ENCODE measurements at places on chromosomes 13 and 19. TPM values are rescaled to one million over a fixed set of nuclear protein-coding genes. Genes with fewer than 3 reads are reported as not detected.

The ZNF492 gene
- 1.4 TPM for total RNA-seq

The LCP1 gene
- 1,356 TPM for total RNA-seq

The DGKH gene
- 7.4 TPM for total RNA-seq

The CTXN1 gene
- not detected for total RNA-seq

The MAP1S gene
- total RNA-seq, result 75.6 TPM

The FGF21 gene
- total RNA-seq, result not detected

The CRTC1 gene
- 7.6 TPM for total RNA-seq

The ZNF570 gene
- total RNA-seq, result 7.1 TPM

The URAD gene
- total RNA-seq, result not detected

The ZNF333 gene
- 21.4 TPM for total RNA-seq

The MBD3 gene
- total RNA-seq, result 92.5 TPM

The CKM gene
- total RNA-seq, result 0.29 TPM

The NTF4 gene
- not detected for total RNA-seq

The GEMIN7 gene
- 59.0 TPM for total RNA-seq

The PTH2 gene
- not detected for total RNA-seq

The IL12RB1 gene
- 124 TPM for total RNA-seq

The KLK13 gene
- not detected for total RNA-seq

The ZNF790 gene
- total RNA-seq, result 9.3 TPM

The ZNF525 gene
- total RNA-seq, result 18.6 TPM

The ZNF880 gene
- 6.1 TPM for total RNA-seq

The CD22 gene
- 15.0 TPM for total RNA-seq

The CBARP gene
- not detected for total RNA-seq

The SPIB gene
- 0.38 TPM for total RNA-seq

The EFNA2 gene
- total RNA-seq, result not detected

The SMIM44 gene
- total RNA-seq, result not detected

The CPAMD8 gene
- total RNA-seq, result 0.39 TPM

The NUDT19 gene
- 21.7 TPM for total RNA-seq

The NALCN gene
- not detected for total RNA-seq

The PODNL1 gene
- total RNA-seq, result 0.70 TPM

The WDR87 gene
- total RNA-seq, result not detected

The KLK1 gene
- not detected for total RNA-seq

The SOHLH2 gene
- not detected for total RNA-seq

The NCAN gene
- total RNA-seq, result not detected
